ENCODE measurements at places on chromosomes 11 and 22. TPM values are rescaled to one million over a fixed set of nuclear protein-coding genes. Genes with fewer than 3 reads are reported as not detected.
A peak's percentile ranks its signal among the peaks of the same experiment; 100 is the strongest.

- no peak for DNase-seq
Measured at GRCh38 chr22:38618682-38619081, 37.5 kb downstream of the FAM227A start.

The BARX2 gene
- not detected for total RNA-seq

The CST6 gene
- total RNA-seq = not detected

DNA sequence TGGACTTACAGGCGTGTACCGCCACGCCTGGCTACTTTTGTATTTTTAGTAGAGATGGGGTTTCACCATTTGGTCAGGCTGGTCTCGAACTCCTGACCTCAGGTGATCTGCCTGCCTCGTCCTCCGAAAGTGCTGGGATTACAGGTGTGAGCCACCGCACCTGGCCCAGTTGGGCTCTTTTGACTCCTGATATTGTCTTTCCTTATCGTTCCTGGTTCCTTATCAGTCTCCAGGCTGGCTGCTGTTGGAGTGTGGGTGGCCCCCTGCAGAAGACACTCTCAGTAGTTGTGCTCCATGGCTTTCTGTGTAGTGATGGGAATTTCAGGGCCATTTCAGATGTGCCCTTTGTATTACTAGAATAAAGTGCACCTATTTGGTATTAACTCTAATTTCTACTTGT, 55.3 kb downstream of the C22orf31 start:
- DNase-seq = no peak

The KRTAP5-1 gene
- not detected for total RNA-seq

- no peak for DNase-seq
Measured at GRCh38 chr11:79259800-79260199, 181.0 kb downstream of the TENM4 start.

DNA sequence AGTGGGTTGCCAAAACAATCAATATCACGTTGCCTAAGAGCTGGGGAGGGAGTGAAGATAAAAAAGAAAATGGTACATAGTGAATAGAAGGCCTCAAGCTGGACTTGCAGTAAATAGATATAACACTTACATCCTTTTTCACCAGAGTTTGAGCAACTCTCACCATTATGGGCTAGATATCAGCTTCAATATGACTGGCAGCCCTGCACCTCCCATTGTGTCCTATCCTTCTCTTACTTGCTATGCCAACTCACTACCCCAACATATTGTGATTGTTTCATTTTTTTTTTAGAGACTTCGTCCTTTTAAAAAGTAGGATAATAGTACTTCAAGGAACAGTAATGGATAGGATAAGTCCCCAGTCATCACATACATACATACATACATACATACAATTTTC, 7.4 kb downstream of the HBG1 start:
- no peak for DNase-seq

DNA sequence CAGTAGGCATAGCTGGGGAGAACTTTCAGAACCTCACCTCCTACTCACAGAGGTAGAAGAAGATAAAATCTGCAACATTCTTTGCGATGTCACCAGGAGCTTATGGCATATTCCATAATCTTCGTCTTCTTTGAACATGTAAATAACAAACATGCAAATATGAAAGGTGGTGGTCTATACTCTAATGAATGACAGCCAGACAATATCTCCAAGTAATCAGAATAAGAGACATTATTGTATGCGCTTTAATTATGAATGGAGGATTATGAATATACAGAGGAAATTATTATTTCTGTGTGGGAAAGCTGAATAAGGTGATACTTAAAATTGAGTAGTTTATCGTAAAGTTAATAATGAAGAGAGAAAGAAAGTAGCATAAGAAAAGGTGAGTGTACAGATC, at the start of gene OR52B4:
Gene OR52B4, minus strand, starts transcription at position 101 of the 400 bp plus-strand sequence. Its CDS starts 91 bp downstream, at position 10.
- no peak for DNase-seq

GRCh38 chr11:61830237-61831105, 2.4 kb downstream of the FADS2 start:
- DNase-seq = no peak

The THY1 gene
- 11.3 TPM for total RNA-seq

DNA sequence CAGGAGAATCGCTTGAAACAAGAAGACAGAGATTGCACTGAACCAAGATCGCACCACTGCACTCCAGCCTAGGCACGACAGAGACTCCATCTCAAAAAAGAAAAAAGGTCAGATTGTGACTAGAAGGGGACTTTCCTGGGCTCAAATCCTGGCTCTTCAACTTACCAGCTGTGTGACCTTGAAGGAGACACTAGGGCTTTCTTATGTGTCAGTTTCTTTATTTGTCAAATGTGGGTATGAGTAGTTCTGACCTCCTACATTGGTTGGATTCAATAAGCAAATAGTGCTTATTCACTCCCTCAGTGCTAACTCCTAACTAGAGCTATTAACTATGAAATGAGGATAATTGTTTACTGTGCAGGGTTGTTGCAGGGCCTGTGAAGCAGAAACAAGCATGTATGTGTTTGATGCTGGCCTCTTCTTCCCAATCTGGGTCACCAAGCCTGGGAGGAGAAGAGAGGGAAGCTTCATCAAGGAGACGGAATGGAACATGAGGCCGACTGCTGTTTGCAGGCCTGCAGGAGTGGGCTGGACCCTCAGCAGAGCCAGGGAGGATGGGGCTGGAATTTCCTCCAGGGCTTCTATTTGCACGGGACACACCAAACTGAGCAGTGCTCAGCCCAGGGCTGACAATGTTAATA, 22.5 kb downstream of the RHOD start:
- no peak for DNase-seq

DNA sequence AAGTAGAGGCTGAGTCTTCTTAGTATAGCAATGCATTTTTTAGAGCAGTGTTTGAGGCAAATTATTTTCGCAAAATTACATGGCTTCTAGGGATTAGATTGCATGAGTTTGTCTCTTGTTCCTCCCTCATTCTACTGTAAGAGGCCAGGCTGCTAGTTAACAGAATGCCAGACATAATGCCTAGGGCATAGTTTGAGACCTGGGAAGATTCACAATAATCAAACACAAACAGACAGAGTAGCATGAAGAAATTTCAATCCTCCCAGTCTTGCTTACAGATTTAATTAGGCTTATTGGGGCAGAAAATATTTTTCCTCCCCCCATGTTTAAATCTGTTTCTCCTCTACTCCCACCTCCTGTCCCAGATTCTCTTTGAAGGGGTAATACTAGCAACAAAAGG, 48.3 kb downstream of the ARHGEF12 start:
- no peak for DNase-seq

The TMEM123 gene
- 250 TPM for total RNA-seq

- peak; percentile 85 for DNase-seq
Measured at GRCh38 chr11:9664276-9665171, 647 bp downstream of the SWAP70 start.
